ENCODE measurements at places on chromosomes 12 and 14.

- no peak for DNase-seq
These were observed 2.3 kb upstream of the PAWR start for GRCh38 chr12:79692860-79693577.

DNA sequence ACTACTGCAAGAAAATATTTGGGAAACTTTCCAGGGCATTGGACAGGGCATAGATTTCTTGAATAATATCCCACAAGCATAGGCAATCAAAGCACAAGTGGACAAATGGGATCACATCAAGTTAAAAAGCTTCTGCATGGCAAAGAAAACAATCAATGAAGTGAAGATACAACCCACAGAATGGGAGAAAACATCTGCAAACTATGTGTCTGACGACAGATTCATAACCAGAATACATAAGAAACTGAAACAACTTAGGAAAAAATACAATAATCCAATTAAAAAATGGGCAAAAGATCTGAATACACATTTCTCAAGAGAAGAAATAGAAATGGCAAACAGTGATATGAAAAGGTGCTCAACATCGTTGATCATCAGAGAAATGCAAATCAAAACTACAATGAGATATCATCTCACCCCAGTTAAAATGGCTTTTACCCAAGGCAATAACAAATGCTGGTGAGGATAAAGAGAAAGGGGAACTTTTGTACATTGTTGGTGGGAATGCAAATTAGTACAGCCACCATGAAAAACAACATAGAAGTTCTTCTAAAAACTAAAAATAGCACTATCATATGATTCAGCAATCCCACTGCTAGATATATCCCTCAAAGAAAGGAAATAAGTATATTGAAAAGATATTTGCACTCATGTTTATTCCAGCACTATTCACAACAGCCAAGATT is 33.8 kb upstream of the ATP2B1 start:
- DNase-seq: no peak

DNA sequence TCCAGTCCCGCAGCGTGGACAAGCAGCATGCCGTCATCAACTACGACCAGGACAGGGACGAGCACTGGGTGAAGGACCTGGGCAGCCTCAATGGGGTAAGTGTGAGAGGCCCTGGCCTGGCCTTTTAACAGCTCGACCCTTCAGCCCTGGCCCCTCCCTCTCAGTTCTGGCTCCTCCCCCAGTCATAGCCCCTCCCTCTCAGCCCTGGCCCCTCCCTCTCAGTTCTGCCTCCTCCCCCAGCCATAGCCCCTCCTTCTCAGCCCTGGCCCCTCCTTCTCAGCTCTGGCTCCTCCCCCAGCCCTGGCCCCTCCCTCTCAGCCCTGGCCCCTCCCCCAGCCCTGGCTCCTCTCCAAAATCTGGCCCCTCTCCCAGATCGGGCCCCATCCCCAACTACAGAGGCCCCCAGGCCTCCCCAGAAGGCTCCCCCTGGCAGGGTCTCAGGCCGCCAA is 11.2 kb downstream of the CEP170B start:
- no peak for DNase-seq

DNA sequence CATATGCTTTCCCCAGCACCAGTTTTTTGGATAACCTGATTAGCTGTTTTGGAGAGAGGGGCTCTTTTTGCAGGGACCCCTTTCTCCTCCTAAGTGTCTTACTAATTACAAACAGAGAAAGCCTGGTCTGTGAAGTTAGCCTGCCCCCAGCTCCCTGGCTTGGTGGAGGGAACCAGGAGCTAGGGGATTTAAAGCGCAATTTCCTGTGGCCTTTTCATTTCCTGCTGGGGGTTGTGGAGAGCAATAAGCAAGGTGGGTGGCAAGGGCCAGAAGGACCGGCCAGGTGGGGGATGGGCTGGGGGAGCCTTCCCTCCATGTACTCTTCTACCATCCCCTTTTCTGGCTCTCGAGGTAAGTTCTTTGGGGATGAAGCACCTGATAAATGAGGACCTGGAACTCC is 4.1 kb upstream of the CISTR start:
- DNase-seq: no peak

DNA sequence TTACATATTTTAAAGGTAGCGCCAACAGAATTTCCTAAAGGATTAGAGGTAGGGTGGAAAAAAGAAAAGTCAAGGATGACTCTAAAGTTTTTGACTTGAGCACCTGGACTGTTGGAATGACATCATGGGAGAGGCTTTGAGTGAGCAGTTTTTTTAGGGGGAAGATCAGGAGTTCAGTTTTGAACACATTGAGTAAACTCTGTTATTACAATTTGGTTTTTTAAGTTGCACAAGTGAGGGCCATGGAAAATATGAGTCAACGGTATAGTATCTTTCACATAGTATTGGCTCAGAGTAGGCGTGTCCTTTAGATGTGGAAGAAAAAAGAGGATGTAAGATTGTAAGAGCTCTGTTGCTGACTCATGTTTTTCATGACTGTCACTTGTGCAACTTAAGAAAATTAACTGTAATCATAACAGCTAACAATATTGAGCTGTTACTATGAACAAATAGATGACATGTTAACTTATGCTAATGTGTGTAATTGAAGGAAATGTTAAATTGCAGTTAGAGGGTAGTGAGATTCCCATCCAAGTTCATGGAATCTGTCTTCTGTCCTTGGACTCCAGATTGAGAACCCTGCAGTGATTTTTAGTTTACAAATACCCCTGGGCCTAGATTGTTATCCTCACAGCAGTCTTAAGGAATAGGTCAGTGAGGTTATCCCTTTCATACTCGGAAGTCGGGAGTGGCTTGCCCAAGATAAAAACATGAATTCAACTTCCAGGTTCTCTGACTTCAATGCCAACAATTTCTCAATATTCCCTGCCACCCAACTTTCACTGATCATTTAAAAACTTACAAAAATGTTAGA is 48.2 kb upstream of the ATP2B1 start:
- no peak for DNase-seq

DNA sequence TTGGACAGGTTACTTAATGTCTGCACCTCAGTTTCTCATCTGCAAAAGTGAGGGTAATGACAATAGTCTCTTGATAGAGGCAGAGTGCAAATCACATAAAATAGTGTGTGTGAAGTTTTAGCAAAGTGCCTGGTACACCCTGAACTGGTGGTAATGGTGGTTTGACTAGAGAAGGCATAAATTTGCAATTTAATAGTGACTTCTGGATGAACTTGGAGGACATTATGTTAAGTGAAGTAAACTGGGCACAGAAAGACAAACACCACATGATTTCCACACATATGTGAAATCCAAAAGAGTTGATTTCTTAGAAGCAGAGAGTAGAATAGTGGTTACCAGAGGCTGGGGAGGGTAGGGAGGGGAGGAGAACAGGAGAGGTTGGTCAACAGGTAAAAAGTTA is 54.8 kb upstream of the FUT8 start:
- DNase-seq: no peak

GRCh38 chr14:73455294-73455693 is 3.1 kb downstream of the NUMB start:
- DNase-seq: no peak

DNA sequence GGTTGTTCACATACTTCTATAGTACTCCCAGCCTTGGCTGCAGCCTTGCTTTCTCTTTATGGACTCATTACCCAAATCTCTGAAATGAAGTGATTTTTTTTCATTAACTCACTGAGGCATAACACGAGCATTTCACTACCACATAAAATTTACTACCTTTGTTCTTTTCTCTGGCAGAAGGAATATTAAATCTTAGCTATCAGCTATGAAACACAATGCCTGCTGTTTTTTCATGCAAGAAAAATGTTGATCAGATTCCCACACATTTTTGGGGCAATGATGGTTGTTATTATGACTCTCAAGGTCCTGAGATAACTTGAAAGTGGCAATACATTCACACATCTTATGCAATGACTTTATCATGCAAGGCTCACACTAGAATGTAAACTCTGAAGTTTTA is 225.3 kb upstream of the ATP2B1 start:
- DNase-seq: no peak

DNA sequence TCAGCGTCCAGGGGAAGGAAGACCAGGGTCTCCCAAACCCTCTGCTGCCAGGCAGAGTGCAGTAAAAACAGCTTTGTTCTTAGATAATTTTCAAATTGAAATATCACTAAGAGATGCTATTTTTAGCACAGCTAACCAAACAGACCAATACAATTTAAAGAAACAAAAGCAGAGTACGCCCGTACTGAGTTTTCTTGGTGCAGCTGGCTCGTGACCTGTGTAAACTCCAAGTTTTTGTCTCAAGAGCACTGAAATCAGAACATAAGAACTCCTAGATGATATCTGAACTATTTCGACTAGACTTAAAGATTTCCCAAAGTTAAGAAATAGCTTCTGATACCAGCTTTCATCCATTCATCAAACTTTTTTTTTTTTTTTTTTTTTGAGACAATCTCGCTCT is 10.3 kb downstream of the ARF3 start:
- DNase-seq: no peak

GRCh38 chr14:90332271-90332584 is 487 bp upstream of the NRDE2 start:
- DNase-seq: no peak

DNA sequence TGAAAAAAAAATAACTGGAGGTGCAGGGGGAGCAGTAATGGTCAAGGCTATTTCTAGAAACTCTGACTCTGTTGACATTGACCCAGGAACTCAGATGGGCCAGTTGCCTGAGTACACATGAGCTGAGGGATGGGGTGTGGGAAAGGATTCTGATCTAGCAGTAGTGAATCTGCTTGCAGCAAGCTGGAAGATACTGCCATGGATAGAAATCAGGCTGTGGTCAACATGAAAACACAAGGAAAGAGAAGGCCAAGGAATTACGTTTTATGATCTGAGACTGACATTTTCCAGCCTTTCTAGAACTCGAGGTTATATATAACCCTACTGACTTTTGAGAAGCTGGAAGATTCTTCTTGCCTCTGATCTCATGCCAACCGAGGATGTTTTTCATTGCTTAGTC is 90.0 kb downstream of the ANO6 start:
- DNase-seq: no peak

DNA sequence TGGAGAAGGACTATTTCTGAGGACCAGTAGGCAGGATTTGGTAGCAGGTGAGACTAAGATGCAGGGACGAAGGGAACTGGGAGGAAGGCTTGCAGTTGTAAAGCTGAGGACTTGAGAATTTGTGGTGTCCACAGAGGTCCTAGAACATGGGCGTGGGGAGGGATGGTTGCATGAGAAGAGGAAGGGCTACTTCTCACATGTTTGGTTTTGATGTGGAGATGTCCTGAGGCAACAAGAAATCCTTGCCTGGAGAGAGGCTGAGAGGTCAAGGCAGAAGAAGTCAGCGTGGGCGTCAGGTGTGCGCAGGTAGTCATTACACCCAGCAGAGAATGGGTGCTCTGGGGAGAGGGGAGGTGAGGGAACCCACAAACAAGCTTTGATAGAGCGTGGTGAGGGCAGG is 5.7 kb upstream of the RABGGTA start:
- DNase-seq: no peak

DNA sequence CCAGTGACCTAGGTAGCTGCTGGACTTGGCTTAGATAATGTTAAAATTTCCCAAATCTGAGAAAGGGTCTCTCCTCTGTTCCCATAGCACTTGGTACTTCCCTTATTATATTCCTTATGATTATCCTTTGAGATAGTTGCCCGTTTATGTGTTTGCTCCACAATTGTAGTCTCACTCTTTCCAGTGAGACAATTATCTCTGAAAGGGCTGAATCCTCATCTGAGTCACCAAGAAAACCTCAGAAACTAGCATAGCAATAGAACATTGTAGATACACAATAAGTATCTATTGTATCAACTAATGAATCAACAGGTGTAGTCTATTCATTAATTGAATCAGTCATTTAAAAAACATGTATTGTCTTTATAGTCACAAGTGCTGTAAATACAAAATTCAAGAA is 119.1 kb upstream of the FAR2 start:
- DNase-seq: no peak

GRCh38 chr12:52119398-52120254 is 40.1 kb downstream of the SMIM41 start:
- no peak for DNase-seq

GRCh38 chr14:78028471-78028870 is 141.7 kb upstream of the NRXN3 start:
- DNase-seq: no peak

DNA sequence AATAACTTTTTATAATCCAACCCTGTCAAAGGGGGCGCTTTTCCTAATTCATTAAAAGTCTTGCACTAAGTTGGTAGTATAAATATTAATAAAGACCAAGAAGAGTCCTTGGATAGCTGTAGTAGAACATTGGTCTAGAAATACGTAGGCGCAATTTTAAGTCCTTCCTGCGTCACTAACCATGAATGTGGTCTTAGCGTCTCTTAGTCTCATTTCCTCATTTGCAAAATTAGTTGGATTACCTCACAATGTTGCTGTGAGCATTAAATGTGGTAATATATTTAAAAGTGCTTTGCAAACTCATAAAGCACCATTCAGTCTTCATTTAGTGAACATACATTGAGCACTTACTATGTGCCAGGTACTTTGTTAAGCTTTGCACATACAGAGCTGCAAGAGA is 149.7 kb downstream of the AEBP2 start:
- no peak for DNase-seq

DNA sequence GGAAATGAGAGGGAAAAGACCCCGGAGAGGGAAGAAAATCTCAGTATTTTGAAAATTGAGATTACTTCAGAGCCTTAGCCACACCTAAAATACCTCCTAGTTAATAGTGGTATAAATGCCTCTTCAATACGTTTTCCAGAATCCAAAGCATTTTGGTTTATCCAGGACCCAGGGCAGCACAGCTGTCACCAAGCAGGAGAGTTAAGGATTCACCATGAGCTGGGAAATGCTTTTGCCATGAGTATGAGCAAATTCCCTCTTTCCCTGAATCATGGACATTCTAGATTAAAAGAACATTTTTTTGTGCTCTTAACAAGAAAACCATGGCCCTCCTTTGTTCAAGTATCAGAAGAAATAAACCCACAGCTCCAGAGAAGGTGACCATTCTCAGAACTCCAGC is 21.8 kb upstream of the RTRAF start:
- no peak for DNase-seq

GRCh38 chr14:26163761-26164160 is 434.1 kb downstream of the NOVA1 start:
- no peak for DNase-seq

DNA sequence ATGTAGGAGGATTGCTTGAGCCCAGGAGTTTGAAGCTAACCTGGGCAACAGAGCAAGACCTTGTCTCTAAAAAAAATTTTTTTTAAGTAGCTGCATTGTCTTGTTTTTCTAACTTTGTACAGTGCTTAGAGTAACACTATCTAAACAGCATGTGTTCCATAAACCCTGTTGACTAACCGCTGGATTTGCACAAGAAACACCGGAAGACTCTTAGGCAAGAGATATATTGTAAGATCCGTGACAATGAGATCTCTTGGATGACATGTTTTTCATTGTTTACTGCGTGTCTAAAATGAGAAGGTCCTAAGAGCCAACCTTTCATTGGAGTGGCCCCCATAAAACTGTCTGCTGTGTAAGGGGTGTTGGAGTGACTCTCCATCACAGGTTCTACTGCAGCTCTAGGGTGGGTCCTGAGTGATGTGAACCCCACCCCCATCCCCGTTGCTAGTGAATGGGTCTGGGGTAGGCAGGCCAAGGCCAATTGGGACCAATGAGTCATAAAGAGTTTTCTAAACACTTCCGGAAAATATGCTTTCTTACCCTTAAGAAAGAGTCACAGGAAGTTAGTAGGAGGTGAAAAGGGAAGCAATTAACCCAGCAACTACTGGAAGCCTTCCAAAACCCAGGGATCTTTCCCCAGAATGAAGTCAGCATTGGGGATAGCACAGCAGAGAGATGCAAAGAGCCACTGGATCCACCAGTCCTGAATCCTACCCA is 24.3 kb upstream of the PCNX1 start:
- DNase-seq: no peak

GRCh38 chr12:93664573-93665138 is 12.5 kb upstream of the CRADD start:
- no peak for DNase-seq

- DNase-seq: no peak
These were observed 107.0 kb downstream of the ETV6 start for GRCh38 chr12:11756523-11756922.
